Neural cell (in vitro differentiated cells): ENCODE measurements at places on chromosomes 12 and 14. TPM values are rescaled to one million over a fixed set of nuclear protein-coding genes. Genes with fewer than 3 reads are reported as not detected.

Gene OR6C75
- not detected in 2 replicates for polyA plus RNA-seq

Gene RPL10L
- not detected in 2 replicates for polyA plus RNA-seq

Gene TRPV4
- not detected in 2 replicates for polyA plus RNA-seq

Gene CLBA1
- 27.8 and 28.6 TPM in 2 replicates for polyA plus RNA-seq

Gene KIF5A
- polyA plus RNA-seq: 58.8 and 67.5 TPM in 2 replicates

Gene CD27
- polyA plus RNA-seq: not detected in 2 replicates

Gene PRPH
- not detected in 2 replicates for polyA plus RNA-seq
